ENCODE measurements at places on chromosomes 13 and 19.

- no peak for DNase-seq
Observed at GRCh38 chr19:47102346-47103060, 11.1 kb downstream of the ZC3H4 start.

DNA sequence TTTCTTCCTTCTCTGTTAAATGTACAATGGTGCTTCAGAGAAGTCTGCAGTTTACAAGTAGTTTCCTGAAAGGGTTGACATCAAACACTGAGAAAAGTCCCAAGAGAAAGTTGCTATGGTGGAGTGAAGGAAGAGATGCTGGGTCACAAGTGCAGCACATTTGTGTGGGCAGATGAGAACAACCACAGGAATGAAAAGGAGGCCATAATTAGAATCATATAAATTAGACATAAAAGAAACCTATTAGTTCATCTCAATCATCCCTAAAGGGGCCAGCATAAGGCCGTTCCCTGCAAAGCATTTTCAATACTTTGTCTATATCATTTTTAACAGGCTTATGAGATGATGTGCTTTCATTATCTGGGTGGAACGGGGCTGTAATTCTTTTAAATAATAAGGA, 359.2 kb downstream of the IRS2 start:
- DNase-seq: no peak

DNA sequence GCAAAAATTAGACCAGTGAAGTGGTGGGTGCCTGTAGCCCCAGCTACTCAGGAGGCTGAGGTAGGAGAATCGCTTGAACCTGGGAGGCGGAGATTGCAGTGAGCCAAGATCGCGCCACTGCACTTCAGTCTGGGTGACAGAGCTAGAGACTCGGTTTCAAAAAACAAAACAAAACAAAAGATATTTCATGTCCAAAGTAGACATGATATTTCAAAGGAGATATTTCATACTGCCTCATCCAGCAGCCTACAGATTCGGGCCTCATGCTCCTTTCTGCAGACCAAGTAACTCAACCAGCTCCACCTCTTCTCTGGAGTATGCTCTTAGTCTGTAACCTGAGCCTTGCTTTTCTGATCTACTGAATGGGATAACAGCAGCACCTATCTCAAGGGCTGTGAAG, 15.0 kb downstream of the ZC3H4 start:
- DNase-seq: no peak

- DNase-seq: no peak
Observed at GRCh38 chr13:110271313-110271712, 35.6 kb downstream of the COL4A1 start.

- DNase-seq: no peak
Observed at GRCh38 chr19:30430206-30430734, 58.1 kb downstream of the ZNF536 start.

DNA sequence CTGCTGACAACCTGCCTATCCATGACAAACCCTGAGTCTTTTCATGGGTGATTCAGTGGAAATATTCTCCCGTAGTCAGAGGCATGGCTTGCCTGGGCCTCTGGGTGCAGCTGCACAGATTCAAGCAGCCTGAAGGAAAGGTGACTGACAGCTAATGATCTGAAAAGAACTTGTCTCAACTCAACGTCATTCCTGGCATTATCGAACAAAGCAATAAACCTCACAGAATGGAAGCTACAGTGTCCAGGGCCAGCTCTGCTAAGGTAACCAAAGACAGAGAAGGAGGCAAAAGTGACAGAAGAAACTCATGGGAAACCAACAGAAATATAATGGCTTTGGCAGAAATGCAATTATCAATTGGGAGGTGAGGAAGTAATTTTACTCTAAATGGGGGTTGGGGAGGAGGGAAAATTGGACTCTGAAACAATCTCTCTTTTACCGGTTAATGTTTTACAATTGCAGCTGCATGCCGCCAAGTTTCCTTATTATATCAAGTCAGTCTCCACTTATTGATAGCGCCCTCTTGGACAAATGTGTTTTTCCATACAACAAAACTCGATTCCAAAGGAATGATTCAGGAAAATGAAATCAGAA, 12.9 kb downstream of the STARD13 start:
- DNase-seq: no peak

DNA sequence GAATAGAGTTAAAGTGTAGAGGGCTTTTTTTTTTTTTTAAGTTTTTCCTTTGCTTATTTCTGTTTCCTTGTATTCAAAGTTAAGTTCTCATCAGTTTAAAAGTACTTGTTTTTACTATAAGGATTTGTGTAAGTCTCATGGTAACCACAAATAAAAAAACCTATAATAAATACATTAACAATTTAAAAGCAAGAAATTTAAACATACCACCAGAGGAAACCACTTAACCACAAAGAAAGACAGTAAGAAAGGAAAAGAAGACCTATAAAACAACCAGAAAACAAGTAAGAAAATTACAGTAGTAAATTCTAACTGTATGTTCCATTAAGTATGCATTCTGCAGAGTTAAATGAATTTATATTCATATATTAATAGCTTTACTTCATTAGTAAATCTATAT, 999.1 kb upstream of the ATXN8OS start:
- no peak for DNase-seq

- no peak for DNase-seq
Observed at GRCh38 chr19:6374711-6375410, 872 bp downstream of the PSPN start.

- no peak for DNase-seq
Observed at GRCh38 chr19:53365899-53366493, 491 bp downstream of the ZNF525 start.

GRCh38 chr13:75216038-75216437, 265.9 kb downstream of the TBC1D4 start:
- DNase-seq: no peak

GRCh38 chr19:53962887-53963431, at the start of gene CACNG8:
CACNG8 (plus strand) TSS chr19:53962937.
- peak; percentile 43 for DNase-seq

DNA sequence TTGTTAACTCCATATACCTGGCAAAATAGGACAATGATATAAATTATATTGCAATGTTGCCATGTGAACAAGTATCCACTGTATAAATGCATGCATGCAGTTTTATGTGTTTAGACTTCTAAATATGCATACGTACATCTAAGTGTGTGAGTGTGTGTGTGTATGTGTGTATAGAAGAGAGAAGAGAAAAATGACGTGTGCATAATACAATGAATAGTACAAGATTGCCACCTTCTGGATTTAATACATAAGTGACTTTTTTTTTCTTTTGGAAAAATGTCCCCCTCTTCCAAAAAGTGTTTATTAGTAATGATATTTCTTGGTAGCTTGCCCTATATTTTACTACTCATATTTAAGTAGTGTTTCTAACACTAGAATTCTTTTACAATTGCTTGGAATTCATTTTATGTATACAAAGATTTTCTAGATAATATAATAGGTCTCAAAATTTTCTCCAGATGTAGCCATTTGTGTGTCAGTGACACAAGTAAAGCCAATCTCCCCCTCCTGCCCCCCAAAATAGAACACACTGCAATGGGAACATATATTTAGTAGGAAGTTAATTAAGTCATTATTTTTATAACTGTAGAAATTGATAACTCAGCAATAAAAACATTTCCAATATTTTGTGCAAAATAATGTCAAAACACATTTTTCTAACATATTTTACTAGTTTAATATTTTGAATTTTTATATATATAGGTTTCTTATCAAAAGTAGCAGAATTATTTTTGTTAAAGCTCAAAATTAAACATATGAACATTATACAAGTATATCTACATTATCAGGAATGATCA, 783.3 kb upstream of the ATXN8OS start:
- no peak for DNase-seq

DNA sequence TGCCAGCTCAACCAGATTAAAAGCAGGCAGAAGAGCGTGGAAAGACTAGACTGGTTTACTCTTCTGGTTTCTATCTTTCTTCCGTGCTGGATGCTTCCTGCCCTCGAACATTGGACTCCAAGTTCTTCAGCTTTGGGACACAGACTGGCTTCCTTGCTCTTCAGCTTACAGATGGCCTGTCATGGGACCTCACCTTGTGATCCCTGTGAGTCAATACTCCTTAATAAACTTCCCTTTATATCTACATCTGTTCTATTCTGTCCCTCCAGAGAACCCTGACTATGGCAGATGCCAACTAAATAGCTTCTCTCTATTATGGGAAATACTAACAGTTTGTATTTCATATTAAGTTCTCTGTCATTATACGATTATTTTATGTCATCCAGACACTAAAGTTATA, 609.1 kb downstream of the LMO7 start:
- no peak for DNase-seq

GRCh38 chr13:48220592-48220980, 12.4 kb upstream of the ITM2B start:
- no peak for DNase-seq

- no peak for DNase-seq
Observed at GRCh38 chr13:37357548-37357947, 241.0 kb downstream of the POSTN start.

DNA sequence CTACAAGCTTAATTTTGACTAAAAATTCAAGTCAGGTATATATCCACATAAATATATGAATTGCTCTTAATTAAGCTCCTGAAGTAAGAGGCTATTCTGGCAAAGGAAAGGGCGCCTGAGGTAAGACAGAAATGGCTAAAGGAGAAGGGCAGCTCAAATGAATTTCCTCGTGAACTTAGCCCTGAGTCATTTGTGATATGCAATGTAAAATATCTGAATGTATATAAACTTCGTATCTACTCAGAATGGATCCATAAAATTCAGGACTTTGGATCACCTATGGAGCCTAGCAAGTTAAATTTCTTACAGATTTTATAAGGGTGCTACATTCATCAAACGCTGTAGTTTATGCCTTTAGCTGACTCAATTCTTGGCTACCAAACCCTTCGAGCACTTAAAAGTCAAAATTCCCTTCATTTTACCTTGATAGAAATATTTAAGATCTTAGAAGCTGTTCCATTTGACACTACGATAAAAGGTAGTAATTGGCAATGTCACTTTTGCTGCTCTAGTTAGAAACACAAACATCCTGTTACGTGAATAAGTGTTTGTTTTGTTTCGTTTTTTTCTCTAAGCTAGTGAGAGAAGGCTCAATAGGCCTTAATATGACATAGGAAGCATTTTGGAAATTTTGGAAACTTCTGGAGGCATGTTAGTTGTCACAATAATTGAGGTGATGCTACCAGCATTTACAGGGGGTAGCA, 69.2 kb downstream of the DIAPH3 start:
- DNase-seq: no peak

DNA sequence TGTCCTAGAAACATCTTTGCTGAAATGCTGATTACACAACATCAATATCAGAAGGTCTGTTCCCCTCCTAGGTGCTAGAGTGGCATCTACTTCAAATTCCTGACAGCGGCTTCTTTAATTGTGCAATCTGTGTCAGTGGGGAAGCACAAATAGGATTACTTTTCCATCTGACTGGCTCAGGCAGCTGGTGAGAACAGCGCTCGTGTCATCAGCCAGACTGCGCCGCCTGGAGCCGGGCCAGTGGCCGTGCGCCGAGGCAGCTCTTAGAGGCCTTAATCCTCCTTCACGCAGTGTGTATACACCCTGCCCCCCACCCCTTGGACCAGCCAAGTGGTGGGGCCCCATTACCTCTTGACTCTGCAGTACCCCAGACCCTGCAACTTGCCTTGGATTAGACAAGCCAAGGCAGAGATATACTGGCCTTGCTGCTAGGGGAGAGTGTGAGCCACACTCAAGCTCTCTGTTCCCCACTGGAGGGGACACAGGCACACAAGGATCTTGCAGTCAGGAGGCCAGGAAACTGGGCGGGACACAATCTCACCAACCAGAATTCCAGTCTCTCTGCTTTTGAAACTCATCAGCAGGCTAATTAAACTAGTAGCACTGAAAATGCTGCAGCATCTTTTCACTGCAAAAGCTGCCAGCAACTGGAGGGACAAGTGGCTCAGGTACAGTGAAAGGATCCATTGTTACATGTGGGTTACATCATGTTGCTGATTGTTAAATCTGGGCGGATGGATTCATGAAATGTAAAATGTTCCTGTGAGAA, 48.9 kb upstream of the EPHX3 start:
- peak; percentile 58 for DNase-seq

- no peak for DNase-seq
Observed at GRCh38 chr13:31919971-31920726, 111.4 kb upstream of the FRY start.

- DNase-seq: no peak
Observed at GRCh38 chr19:49818649-49819370, 721 bp downstream of the MED25 start.

DNA sequence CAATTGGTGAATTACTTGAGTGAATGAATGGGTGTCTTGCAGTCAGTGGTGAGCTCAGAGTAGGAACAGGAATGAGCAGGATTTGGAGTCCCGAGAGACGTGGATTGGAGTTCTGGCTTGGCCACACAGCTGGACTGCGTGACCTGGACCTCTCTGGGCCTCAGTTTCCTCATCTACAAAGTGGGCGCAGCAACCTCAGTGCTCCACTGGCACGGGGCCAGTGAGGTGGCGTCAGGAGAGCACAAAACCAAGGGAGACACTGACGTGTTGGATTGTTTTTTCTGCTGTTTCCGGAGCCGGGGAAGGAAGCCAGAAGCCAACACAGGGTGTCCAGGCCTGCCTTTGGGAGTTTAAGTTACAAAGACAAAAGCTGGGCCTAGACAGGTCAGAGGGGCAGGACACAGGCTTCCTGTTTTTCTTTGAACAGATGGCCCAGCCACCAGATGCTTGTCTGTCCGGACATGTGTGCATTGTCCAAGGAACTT, 6.5 kb upstream of the DOCK6 start:
- DNase-seq: no peak

DNA sequence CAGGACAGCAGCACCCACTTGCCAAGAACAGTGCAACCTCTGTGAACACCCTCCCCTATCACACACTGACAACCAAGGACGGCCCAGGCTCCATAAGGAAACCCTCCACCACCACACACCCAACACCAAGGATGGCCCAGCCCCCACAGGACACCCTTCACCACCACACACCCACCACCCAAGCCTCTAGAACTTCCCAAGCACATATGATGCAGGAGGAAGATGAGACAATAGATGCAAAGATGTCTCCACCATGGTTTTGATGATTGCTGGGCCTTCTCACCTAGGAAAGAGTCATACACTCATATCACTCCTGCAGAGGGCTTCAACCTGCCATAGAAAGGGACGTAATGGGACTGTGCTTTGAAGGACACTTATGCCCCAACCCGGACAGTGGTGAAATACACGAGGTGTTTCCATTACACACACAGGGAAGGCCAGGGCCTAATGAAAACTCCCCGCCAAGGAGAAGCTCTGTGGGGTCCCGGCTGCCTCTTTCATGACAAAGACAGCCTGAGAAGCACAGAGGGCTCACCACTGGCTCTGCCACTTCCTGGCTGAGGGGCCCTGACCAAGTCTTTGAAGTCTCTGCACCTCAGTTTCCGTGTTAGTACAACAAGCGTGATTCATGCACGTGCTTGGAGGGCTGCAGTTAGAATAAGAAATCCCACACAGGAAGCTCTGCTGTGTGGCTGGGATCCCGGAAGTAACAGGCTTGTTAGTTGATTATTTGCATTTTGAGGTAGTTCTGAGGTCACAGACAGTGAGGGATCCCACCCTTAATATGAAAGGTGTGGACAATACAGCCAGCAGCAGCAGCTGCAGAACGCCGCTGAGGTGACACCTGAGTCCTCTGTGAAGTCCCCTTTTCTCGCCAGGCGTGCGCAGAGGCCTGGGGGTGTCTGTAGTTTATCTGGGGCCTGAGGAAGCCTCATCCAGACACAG, 61.9 kb upstream of the ATP12A start:
- DNase-seq: no peak

Measured in frontal cortex (tissue), 4 donors.